Activated naive CD4-positive, alpha-beta T cell (primary cell): ENCODE measurements at places on chromosomes 11 and 22.

GRCh38 chr11:16632295-16633200 lies 105.9 kb upstream of the C11orf58 start:
- no peak for DNase-seq

DNA sequence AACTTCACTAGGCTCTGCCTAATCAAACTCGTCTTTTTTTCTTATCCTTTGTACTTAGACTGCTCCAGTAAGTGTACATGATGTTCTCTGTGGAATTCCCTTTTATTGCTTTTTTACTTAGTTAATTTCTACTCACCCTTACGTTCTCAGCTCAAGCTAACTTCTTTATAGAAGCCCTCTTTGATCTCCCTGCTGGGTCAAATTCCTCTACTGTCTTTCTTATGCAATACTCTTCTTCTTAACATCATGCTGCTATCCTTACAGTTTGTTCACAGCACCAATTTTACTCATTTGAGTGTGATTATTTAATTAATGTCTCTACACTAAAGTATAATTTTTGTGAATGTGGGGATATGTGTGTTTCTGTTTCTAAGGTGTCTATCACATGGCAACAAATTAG lies 498.3 kb downstream of the CNTN5 start:
- DNase-seq = no peak

DNA sequence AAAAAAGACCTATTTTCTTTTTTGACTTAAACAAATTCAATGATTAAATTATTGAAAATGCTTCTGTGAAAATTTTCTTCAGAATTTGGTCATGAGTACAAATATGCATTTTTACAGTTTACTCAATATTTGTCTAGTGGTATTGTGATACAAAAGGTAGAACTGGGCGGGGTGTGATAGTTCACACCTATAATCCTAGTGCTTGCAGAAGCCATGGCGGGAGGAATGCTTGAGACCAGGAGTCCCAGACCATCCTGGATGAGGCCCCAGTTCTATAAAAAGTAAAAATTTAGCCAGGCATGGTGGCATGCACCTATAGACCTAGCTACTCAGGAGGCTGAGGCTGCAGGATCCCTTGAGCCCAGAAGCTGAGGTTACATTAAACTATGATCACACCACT lies 90.6 kb downstream of the ARHGAP42 start:
- no peak for DNase-seq

DNA sequence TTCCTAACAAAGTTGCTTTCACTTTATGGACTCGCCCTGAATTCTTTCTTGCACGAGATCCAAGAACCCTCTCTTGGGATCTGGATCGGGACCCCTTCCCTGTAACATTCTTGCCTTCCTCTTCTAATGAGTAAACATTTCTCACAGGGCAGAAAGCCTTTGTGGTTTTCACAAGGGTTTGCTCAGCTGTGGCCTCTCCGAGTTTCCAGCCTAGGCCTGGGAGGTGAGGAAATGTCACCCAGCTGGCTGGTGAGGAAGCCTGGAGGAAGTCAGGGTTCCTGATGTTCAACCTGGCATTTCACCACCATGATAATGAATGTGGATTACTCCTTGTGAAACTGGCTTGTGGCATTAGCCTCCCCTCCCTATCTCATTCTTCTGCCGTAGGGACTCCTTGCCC lies 224.9 kb downstream of the DSCAML1 start:
- no peak for DNase-seq

DNA sequence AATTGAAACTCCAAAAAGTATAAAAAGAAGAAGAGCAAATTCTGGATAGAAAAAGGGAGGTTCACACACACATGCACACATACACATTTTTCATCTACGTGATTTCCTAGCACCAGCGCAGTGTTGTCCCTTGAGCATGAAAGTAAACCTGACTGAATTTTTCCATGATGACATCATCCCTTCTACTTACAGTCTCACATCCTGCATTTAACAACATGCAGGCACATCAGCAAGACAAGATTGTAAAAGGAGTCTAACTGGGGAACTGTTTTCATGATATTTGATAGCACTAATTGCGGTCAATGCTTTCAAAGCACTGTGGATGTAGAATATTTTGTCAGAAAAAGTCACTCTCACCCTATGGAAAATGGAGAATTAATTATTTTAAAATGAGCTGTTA lies 36.6 kb downstream of the GAS2 start:
- no peak for DNase-seq

DNA sequence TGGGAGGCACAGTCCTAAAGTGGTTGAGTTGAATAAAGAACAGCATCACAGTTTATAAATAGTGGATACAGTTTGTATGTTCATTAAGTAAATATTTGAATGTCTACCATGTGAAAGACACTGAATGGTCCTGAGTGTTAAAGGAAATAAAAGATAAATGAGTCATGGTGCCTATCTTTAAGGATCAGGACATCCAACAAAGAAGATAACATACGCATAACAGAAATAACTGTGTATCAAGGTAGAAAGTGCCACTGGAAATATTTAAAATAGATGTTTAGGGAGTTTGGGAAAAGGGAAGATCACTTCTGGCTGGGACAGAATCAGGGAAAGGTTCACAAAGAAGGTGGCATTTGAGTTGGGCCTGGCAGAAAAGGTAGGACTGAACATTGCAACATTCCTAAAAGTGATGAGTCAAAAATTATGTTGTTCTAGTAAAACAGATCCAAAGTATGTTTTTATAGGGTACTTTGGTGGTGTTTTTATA lies 41.5 kb downstream of the CSTPP1 start:
- DNase-seq = no peak

DNA sequence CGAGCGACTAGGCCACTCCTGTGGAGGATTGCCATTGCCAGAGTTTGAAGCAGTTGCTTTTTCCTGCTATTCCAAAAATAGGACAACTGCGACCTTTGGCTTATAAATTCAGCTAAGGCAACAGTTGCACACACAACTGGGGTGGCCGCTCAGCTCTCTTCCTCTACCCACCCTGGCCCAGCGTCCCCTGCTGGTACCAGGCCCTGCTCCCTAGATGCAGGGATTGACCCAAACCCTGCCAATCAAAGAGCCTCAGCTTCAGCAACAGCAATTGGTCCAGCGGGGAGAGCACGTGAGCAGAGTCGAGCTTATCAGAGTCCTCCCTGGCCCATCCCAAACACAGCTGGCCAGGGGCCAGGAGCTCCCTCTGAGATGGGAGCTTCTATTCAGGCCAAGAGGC lies 22.0 kb upstream of the CABP2 start:
- no peak for DNase-seq

DNA sequence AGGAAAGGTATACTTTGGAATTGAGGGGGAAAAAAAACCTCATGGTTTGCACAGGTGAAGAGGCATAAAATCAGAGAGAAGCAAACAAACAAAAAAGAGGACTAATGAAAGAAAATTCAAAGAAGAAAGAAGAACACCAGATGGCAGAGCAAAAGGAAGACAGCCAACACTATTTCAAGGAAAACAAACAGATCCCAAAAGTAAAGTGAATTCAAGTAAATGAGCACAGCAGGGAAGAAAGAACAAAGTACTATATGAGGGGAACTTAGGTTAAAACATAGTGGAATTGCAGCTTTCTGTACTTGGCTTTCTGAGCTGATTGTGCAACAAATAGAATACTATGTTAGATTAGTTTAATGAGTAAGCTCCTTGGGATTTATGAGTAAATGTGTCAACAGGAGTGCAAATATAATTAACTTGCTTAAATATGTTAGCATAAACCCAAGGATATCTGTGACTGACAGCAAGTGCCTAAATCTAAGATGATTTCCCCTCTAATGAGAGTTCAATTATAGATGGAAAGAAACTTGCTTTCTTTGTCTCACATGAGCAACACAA lies 404.6 kb upstream of the CNTN5 start:
- no peak for DNase-seq

DNA sequence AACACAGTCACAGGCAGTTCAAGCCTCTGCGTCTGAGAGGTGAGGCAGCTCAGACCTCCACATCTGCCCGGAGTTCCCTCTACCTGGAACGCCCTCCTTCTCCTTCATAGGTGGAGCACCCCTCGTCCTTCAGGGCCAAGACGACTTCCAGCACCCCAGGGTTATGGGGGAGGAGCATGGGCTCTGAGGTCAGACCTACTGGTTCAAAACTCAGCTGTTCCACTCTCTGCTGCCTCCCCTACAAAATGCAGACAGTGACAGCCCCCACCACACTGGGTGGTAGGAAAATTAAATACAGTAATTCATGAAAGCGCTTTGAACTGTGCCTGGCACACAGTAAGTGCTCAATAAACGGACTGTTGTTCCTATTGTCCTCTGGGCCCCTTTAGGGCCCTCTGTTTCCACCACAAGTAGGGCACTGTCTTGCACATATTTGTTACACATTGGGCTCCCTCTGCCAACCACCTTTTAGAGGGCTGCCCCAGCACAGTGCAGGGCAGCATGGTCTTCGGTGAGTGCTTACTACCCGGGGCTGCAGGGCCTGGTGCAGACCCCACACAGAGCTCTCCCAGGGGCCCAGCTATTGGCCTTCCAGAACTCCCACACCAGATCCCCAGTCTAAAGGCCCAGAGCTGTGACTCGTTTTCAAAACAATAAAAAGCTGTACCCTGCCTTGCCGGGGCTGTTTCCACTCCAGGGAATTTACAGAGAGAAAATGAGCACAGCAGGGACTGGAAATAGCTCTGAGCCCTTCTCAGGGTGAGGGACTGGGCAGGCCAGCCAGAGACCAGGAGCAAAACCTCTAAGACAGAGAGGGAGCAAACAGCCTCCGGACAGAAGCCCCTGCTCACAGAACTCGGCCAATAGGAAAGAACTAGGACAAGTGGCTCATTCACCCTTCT lies 2.5 kb downstream of the TMEM184B start:
- DNase-seq = no peak

- DNase-seq = no peak
Observed at GRCh38 chr11:44848963-44849350, 101.7 kb downstream of the TP53I11 start.

DNA sequence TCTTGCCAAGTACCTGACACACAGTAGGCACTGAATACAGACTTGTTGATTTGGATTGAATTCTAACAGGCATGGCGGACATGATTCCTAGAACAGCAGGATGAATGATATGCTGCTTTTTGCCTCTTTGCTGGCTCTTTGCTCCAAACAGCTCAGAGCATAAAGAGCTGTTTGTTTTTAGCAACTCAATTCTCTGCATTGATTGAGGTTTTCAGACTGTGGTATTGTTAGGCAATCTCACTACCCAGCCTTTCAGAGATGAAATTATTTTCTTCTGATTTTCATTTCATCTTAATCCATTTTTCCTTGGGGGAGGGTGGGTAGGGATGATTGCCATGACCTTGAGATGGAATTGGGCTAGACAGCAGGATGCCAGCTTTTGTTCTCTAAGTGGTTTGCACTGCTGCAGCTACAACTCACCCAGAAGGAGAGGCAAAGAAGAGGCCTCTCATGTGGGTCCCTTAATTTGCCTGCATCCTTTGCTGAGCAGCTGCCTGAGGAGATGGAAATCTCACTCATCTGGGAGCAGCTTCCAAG lies 20.5 kb downstream of the COA4 start:
- no peak for DNase-seq

- DNase-seq = no peak
Observed at GRCh38 chr11:109326781-109327180, 95.2 kb upstream of the C11orf87 start.

DNA sequence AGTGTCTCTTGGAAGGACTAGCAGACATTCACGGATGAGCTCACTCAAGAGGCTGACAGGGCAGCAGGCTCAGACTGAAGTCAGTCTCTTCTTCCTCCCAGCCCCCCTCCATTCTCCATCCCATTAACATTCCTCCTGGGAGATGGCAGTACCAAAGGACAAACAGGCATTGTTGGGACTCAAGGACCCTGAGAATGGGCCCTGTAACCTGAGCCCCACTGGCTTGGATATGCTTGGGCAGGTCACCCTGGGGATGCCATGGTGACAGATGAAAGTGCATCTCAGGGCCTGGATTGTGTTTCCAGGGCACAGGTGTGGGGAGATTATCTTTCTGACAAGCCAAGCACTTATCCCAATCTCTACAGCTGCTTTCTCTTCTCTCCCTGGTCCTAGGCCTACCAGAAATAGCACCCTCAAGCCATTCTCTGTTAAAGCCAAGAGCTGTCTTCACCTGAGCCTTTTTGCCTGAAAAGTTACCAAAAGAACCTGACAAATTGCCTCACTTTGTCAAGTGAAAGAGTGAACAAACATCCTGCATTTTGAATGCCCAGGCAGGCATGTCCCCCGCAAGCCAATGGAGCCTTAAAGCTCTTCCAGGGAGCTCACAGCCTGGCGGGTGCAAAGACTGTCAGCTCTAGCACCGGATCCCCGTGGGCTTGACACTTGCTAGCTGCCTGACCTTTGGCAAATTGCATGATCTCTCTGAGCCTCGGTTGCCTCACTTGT lies 366.0 kb upstream of the NARS2 start:
- no peak for DNase-seq

DNA sequence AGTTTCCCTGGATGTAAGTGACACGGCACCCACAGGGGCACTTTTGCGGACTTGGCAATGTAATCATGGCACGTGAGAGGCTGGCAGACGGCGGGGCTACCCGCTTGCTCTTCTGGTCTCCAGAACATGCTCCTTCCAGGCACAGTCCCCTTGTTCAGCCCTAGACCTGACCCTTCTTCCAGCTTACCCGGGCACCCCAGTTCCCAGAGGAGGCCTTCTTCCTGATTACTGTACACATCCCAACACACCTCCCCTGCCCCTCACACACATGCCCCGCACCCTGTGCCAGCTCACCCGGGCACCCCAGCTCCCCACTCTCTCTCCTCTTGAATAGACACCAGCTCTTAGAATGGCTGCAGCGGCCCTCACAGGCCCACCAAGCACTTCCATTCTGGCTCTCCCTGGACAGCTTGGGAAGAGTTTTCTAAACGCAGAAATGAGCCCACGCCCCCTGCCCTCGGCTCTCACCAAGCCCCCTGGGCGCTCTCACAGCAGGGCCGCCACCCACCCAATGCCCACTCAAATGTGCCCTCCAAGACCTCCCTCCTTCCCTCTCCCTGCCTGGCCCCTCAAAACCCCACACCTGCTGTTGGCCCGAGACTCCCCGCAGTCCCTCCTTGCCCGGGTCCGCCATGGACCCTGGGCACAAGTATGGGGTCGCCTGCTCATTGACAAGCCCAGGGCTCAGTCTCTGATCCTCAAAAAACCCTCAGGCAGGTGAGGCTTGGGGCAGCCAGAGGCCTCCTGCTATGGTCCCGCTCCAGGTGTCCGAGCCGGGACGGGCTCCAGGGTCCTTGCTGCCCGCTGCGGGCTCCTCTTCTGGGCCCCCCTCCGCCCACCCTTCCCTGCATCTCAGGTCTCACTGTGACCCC lies 88.5 kb downstream of the WNT7B start:
- no peak for DNase-seq

DNA sequence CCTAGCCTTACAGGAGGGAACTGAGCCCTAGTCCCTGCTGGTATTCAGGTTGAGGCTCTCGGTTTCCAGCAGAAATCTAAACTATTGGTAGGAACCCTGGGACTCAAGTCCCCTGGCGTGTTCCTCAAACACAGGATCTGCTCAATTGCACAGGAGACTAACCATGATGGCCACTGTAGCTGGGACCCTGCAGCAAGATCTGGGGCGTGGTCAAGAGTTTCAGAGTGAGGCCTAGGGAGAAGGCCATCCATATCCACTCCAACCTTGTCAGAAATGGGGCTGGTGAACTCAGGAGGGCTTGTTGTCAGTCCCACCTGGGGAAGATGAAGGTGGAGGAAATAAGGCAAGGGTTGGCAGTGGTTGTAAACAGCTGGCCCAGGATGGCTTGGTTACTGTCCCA lies 49.9 kb upstream of the PAX6 start:
- DNase-seq = no peak
